Activated CD4-positive, alpha-beta T cell treated with anti-CD3 and anti-CD28 coated beads for 36 hours (primary cell): ENCODE measurements at places on chromosomes 6 and 20.

DNA sequence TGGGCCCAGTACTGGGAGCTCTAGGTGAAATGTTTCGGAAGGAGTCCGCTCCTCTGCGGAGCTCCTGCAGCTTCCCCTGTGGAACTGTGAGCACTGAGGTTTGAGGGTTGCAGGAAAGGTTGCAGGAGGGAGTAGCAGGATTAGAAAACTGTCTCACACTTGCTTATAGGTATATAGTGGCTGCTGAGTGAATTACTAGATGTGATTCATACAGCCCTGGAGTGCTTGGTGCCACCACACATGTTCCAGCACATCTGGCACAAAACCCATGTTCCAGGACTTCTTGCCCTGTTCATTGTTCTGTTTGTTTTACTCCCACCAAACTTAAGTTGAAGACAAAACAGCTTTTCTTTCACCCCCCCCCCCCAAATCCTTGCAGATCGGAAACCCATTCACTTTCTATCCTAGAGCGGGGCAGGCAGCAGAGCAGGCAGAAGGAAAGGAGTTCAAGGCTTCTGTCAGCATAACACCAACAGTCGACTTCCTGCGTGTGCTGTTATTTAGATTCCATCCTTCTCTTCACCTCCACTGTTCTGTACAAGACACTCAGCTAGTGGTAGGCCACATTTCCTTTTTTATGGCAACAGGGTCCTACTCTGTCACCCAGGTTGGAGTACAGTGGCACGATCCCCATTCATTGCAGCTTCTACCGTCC lies 669 bp upstream of the PEX6 start:
- no peak for DNase-seq

GRCh38 chr6:139852488-139853140 lies 478.2 kb upstream of the CITED2 start:
- no peak for DNase-seq

DNA sequence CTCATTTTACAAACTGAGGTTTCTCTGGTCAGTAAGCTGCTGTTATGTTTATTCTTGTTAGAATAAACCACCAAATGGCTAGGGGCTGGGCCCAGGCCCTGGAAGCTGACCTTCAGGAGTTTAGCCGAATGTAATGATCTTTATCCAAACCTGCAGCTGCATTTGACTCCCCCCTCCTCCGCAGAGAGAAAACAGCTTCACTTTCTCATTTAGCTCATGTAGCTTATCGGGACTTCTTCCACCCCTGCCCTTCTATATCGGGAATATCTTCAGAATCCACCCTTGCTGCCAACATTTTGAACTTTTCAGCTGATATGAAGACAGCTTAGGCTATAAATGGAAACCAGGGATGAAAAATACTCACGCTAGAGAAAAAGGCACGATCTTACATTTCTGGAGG lies 102.6 kb downstream of the ZMYND8 start:
- no peak for DNase-seq

DNA sequence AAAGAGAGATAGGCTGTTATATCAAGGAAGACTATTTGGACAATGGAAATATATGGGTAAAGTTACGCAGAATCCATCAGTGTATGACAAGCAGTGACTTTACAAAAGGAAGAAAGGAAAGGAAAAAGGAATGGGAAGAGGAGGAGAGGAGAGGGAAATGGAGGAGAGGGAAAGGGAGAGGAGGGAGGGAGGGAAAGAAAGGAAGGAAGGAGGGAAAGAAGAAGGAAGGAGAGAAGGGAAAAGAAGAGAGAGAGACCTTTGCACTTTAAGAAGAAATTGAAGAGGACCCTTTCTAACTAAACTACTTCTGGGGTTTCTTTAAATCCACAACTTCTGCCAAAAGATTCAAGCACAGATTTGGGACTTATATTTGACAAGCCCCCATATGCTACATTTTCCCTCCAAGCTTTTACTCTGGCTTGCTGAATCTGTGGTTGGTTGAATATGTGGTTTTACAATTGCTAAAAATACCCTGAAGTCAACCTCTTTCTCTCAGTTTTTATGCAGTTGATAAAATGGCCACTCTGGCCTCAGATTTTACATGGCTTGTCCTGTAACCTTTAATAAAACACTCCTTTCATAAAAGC lies 120.8 kb upstream of the RAB32 start:
- no peak for DNase-seq

DNA sequence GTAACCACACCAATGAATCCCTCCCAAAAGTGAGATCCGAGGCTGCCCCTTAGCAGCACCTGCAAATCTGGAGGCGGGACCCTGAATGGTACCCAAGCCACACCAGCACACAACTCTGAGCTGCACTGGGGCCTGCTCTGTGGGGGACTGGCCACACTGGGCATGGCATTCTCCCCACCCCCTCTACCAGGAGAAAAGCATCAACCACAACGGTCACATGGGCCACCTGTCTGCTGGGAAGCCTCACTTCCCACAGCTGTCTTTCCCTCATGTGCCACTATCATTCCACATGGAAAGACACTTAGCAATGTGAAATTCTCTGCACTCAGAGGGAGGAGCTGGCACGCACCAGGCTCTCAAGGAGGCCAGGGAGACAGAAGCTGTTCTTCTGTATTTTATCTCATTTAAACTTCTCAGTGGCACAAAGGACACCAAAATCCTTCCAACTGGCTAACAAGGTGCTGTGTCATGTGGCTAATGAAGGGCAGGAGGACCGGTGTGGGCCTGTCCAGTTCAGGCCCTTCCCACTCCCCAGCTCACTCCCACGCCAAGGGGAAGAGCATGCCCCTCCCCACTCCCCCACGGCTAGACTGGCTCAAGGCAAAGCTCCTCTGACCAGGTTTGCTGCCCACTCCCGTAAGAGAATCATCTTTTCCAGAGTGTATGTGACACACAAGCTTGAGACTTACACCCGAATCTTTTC lies 19.0 kb downstream of the YTHDF1 start:
- no peak for DNase-seq

- DNase-seq, result peak; percentile 5
Measured at GRCh38 chr20:58715801-58716475, 23.3 kb downstream of the NPEPL1 start.

- no peak for DNase-seq
Measured at GRCh38 chr20:43731927-43732326, 5.1 kb upstream of the GTSF1L start.

GRCh38 chr20:13221313-13221672 lies 219 bp downstream of the ISM1 start:
- no peak for DNase-seq

- no peak for DNase-seq
Measured at GRCh38 chr20:38965264-38965663, 3.1 kb downstream of the DHX35 start.

GRCh38 chr6:87807475-87807874 lies 105.4 kb upstream of the AKIRIN2 start:
- no peak for DNase-seq

DNA sequence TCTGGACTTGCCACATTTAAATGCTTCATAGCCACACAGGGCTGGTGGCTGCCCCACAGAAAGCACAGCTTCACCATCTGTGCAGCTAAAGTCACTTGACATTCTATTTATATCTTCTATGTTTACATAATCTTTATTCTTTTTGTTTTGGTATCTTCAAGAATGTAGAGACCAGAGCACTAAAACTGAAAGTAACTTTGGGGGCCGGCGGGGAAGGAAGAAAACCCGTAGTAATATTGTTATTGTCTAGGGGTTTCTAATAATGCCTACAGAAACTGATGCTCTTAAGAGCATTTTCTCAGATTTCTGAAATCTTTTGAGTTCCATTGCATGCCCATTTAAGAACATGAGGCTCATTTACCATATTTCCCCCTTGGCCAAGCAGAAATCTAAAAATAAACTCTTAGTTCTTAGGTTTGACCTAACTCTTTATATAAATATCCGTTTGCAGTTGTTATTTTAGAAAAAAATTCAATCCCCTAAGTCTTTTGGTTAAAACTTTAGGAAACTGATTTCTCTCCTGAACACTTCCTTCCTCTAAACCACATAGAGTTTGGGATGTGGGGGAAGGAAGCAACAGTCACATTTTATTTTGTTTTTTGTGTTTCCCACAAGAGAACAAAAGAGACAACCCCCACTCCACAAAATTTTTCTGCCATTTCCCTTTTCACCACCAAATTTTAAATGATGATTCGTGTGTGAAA lies 207.6 kb downstream of the OGFRL1 start:
- no peak for DNase-seq

DNA sequence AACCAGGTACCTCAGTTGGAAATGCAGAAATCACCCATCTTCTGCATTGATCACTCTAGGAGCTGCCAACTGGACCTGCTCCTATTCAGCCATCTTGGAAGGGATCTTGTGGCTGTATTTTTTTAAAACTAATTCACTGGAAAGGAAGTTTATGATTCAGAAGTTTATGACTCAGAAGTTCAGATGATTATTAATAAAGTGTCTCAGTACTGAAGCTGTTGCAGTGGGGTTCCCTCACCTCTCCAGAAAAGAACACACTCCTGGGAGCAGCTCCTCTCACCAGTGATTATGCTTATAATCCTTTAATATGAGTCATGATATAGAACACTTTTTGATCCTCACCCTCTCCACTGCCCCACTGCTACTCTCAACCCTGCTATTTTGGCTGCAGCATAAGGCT lies 291.2 kb upstream of the HS3ST5 start:
- no peak for DNase-seq

- peak; percentile 8 for DNase-seq
Measured at GRCh38 chr6:135535989-135536414, 38.5 kb upstream of the AHI1 start.

DNA sequence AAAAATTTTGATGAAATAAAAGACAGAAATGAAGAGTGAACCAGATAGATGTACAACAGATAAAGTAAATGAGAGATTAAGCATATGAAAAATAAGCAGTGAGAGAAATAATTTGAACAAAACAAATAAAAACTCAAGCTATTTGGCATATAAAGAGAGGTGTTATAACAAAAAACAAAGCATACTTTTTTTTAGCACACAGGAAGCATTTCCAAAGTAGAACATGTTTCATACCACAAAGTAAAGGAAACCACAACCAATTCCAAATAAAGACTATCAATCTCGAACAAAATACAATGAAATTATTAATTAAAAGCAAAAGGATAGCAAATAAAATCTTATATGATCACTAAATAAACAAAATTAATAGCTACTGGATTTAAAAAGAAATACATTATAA lies 6.8 kb downstream of the THEMIS start:
- no peak for DNase-seq

DNA sequence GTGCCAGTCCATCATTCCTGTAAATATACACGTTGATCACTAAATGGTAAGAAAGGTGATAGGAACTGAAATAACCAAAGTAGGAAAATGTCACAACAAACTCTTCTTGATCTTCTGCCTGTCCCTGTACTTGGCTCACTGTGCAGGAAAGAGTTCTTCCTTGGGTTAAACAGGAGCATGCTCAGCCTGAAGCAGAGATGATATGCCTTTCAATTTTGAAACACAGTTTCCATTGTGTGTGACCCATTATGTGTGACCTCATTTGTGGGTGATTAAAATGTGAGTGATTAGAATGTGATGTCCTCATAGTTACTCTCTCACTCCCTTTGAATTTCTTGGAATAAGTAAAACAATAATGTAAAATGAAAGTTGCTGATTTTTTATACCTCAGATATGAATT lies 427.2 kb upstream of the AGPAT4 start:
- DNase-seq, result no peak

DNA sequence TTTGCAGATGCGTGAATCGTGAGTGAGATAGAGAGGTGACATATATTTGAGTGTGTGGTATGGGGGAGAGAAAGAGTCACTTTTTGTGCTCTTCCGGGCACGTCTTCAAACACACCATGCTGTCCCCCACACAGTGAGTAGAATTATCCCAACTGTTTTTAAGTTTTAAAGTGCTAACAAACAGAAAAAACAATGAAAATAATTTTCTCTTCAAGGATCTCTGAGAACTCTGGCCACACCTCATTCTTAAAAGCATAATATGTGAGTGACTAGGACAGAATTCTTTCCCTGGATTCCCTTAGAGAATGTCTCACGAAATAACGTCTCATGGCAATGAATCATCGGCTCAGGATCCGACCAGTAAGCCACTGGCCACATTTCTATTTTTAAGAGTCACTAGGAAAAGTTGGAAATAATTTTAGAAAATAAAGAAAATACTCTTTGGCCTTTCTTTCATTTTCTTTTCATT lies 235.7 kb upstream of the ZNF217 start:
- peak; percentile 17 for DNase-seq

- peak; percentile 12 for DNase-seq
Measured at GRCh38 chr6:147507162-147508041, 1.1 kb upstream of the SAMD5 start.

GRCh38 chr6:164502833-164503232 lies 806.6 kb downstream of the C6orf118 start:
- DNase-seq, result no peak

DNA sequence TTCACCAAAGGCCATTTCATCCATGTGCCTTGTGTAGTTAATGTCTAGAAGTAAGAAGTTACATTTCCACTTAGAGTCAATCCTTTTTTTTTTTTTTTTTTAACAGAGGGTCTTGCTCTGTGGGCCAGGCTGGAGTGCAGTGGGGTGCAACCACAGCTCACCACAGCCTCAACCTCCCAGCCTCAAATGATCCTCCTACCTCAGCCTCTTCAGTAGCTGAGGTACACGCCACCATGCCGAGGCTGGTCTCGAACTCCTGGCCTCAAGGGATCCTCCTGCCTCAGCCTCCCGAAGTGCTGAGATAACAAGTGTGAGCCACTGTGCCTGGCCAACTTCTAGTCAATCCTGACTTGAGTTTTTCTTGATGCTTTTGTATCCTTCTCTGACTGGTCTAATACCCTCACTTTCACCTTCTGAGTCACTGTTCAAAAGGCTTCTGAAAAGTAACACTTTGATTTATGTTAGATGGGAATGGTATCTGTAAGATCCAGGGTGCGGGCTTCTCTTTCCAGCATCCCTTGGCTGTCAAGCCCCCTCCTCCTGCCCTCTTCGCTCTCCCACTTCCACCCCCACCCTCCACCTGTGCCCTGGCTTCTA lies 22.1 kb downstream of the TRAM2 start:
- DNase-seq, result peak; percentile 17

DNA sequence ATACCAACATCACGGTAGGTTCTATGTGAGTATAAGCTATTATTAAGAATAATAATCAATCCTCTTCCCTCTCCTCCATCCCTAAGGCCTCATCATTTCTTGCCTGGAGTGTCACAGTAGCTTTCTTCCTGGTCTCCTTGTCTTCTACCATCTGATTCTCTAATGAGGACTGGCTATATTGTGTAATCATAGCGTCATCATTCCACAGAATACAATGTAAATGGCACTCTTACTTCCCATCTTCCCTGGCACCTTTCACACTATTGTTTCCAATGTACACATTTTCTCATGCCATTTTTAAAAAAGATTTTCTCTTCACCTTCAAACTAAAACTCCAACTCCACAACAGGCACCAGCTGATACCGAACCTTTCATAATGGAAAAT lies 2.2 kb upstream of the BTN3A2 start:
- no peak for DNase-seq

DNA sequence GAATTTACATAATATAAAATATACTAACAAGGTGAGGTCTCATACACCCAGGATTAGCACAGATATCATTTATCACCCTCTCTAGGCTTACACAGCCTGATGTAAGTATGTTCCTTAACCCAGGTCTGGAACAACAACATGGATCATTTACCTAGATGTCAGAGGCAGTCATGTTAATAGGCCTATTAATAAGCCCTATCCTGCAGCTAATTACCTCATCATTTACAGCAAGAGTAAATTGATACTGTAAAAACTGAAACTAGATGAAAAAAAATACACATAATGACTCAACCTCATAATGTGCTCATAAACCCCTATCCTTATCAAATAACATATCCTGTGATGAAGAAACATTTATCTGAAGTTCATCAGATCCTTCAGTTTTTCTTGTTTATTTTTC lies 334.3 kb upstream of the MANEA start:
- no peak for DNase-seq
